ENCODE measurements at places on chromosomes 5 and 9.

DNA sequence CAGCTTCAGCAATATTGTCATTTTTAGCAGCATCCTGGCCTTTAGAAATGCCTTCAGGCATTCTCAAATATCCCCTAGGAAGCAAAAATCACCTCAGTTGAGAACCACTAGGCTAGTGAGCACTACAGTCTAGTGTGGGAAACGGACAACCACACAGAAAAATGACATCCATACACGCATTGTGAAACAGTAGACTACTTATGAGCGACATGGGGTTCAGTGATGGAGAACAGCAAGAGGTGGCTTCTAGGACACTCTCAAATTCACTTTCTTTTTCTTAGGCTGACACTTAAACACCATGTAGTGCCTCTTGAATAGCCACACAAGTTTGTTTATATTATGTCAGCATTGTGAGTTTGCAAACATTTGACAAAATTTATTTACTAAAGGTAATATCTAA lies 203.0 kb downstream of the KDM4C start:
- no peak for DNase-seq

GRCh38 chr5:39331861-39332381 lies 32.4 kb downstream of the C9 start:
- DNase-seq, result no peak

DNA sequence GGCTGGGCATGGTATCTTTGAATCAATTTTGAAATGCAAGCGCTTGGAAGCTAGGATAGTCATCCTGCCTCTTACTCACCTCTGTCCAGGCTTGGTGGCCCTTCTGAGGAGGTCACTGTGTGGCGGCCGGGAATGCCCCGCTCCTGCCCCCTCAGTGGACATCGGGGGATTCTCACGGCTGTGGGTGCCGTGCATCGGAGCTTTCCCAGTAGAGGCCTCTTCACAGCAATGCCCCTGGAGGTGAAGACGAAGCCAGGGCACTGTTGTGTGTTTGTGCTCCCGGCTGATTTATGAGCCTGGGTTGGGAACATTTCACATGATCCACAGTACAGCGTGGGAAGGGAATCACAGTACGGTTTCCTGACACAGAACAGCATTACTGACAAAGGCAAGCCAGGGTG lies 147.5 kb downstream of the NXNL2 start:
- DNase-seq, result no peak

DNA sequence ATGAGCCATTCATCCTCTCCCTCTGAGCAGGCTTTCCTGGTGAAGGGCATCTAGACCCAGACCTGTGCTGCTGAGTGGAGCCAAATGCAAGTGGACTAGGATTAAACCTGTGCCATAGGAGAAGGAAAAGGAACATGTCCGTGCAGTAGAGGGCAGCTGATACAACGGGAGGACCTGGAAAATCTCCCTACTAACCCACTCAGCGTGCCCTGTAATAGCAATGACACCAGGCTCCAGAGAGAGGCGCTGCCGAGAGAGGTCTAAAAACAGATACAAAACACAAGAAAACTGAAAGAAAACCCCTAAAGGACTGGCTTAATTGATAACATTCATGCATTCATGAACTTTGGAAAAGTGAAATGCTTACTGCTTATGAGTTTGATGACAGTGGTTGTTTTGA lies 60.8 kb downstream of the PFDN1 start:
- no peak for DNase-seq

- DNase-seq, result no peak
Observed at GRCh38 chr5:94066437-94067207, 325.2 kb upstream of the POU5F2 start.

- DNase-seq, result no peak
Observed at GRCh38 chr5:112064956-112065355, 308.0 kb upstream of the NREP start.

DNA sequence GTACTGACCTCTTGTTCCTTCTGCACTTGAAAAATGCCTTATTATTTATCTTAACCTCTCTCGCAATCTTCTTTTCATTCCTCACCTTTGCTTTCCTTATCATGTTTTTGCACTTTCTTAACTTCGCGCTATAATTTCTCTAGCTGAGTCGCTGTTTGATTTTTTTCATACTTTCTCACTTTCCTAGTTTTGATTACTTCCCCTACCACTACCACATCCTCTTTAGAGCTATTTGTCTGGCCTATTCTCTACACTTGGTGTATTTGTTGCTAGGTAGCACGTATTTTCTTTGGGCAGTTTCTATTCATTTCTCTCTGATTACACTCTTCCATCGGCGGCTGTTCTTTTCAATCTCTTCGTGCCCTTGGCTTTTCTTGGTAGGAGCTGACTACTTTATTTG lies 611.8 kb downstream of the BNC2 start:
- no peak for DNase-seq

GRCh38 chr5:125302577-125302976 lies 556.1 kb upstream of the ZNF608 start:
- DNase-seq, result no peak

DNA sequence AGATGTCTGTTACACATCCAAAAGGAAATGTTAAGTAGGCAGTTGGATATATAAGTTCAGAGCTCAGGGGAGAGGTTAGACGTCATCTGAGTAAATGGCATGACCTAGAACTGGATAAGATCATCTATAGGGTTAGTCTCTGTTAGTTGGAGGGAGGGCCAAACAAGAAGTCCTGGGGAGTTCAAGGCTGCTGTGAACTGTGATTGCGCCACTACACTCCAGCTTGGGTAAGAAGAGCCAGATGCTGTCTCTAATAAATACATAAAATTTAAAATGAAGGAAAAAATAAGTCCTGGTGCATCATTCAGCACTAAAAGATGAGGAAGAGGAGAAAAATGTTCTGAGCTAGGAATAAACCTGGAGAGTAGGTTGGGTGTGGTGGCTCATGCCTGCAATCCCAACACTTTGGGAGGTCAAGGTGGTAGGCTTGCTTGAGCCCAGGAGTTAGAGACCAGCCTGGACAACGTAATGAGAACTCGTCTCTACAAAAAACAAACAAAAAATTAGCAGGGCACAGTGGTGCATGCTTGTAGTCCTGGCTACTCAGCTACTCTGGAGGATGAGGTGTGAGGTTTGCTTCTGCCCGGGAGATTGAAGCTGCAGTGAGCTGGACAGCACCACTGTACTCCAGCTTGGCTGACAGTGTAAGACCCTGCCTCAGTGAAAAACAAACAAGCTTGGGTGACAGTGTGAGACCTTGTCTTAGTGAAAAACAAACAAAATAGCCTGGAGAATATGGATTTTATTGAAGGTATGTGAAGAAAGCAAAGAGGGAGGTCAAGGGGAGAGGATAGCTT lies 123.6 kb downstream of the ACTBL2 start:
- no peak for DNase-seq

GRCh38 chr9:5364294-5365024 lies 24.8 kb upstream of the RLN1 start:
- DNase-seq, result no peak

GRCh38 chr9:82284758-82285157 lies 296.2 kb downstream of the SPATA31D1 start:
- DNase-seq, result no peak

- no peak for DNase-seq
Observed at GRCh38 chr9:115946530-115946929, 207.1 kb upstream of the PAPPA start.

DNA sequence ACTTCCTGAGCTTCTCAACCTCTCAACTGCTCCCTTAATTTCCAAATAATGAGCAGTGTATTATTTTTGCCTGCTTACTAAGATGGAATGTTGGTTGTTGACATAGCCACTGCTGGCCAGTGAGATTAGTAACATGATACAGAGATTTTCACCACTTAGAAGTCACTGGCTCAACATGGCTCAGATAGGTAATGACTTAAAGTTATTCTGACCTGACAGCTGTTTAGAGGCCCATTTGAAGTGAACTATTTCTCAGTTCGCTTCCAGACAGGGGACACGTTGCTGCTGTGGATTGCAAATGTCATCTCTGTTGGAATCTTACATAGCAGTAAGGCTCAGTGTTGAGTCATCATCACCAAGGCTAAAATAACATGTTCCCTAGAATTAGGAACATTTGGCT lies 490.2 kb downstream of the TLE4 start:
- DNase-seq, result no peak

DNA sequence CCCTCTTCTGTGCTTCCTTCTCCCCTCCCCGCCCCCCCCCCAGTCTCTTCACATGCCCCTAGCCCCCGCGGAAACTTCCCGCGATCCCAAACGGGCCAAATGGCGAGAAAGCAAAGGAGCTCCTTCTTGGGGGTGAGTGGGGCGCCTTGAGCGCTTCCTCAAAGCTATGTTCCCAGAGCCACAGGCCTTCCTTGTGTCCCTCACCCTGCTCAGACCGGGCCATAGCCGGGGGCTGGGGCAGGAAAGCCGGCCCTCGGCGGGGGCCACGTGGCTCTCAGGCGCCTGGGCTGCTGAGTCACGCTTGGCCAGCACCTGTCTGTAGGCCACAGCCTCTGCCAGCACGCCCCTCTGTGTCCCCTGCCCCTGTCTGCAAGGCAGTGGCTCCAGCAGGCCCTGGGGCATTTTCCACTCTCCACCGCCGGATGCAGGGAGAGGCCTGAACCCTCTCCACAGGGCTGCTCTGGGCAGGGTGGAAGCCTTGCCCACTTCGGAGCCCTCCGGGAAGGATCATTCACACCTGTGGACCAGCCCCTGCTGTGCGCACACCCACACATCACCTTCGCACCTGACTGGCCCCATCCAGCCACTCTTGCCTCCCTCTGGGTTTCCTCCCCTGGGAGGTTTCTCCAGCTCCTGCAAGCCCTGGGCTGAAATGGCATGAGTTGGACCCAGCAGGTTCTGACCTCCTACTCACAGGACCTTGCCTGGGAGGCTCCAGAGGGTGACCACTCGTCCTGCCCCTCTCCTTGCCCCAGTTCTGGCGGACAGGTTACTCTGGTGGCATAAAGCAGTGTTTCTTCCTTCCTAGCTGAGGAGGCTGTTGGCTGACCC lies 1.2 kb upstream of the SQSTM1 start:
- DNase-seq, result peak; percentile 28

- no peak for DNase-seq
Observed at GRCh38 chr9:80218328-80218727, 646.6 kb downstream of the TLE4 start.

GRCh38 chr5:33850100-33850594 lies 41.6 kb downstream of the ADAMTS12 start:
- DNase-seq, result peak; percentile 24

DNA sequence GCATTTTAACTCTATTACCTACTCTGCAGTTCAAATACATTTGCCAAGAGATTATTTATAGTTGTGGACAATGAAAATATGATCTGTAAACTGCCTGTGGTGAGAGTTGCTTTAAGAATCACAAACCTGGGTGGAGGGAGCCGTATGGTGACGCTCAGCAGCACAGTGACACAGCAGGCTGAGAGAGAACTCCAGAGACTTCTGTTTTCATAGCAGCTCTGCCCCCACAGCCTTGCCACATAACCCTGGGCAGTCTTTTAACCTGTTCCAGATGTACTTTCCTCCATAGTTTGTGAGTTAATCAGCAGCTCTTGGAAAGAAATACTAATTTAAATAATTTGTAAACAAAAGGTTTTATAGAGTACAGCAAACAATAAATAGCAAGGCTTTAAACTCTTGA lies 450.5 kb downstream of the ELAVL2 start:
- DNase-seq, result no peak

- DNase-seq, result no peak
Observed at GRCh38 chr5:581266-581665, 30.9 kb upstream of the CEP72 start.

DNA sequence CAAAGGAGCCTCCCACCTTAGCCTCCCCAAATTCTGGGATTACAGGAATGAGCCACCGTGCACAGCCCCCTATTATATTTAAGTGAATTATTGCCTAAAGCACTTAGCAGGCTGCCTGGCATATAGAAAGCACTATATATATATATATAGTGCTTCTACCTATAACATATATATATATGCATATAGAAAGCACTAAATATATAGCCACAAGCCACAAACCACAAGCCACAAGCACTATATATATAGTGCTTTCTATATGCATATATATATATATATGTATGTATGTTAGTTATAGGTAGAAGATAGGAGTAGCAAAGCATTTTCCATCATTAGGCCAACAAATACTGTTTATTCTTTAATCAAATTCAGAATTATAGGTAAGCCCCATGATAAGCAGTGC lies 185.8 kb downstream of the CWC27 start:
- no peak for DNase-seq

GRCh38 chr9:123276551-123276950 lies 8.2 kb upstream of the STRBP start:
- no peak for DNase-seq

GRCh38 chr9:8424786-8425410 lies 625.3 kb upstream of the DMAC1 start:
- no peak for DNase-seq

DNA sequence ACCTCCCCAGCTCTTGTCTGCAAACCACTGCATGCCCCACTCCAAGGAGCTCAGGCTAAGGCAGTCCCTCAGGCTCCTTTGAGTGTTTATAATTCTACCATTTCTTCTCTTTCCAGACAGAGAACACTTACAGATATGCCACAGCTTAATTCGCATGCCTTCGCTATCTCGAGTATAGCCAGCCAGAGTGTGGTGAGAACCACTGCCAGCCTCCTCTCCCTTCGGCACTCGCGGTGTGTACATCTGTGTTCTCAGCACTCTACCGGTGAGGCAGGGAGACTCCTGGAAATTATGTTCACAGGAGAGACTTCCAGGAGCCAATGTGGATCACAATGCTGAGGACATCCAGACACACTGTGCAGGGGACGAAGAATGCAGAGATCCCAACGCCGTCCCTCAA lies 143.7 kb upstream of the IRX1 start:
- DNase-seq, result no peak

DNA sequence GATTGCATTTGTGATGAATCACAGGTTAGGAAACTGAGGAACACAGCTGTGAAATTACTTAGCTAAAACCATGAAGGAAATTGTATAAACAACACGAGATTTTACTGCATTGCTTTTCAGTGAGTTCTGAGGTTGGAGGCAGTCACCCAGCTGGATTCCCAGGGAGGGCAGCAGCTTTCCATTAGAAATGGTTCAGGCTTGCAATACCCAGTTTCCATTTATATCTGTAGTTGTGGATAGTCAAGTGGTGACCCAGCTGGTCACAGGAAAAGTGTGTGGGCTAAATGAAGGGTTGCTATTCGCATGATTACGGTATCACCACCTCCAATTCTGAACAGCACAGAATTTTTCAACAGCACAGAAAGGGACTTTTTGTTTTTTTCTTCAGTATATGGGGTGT lies 34.3 kb upstream of the SPATA31D4 start:
- no peak for DNase-seq

DNA sequence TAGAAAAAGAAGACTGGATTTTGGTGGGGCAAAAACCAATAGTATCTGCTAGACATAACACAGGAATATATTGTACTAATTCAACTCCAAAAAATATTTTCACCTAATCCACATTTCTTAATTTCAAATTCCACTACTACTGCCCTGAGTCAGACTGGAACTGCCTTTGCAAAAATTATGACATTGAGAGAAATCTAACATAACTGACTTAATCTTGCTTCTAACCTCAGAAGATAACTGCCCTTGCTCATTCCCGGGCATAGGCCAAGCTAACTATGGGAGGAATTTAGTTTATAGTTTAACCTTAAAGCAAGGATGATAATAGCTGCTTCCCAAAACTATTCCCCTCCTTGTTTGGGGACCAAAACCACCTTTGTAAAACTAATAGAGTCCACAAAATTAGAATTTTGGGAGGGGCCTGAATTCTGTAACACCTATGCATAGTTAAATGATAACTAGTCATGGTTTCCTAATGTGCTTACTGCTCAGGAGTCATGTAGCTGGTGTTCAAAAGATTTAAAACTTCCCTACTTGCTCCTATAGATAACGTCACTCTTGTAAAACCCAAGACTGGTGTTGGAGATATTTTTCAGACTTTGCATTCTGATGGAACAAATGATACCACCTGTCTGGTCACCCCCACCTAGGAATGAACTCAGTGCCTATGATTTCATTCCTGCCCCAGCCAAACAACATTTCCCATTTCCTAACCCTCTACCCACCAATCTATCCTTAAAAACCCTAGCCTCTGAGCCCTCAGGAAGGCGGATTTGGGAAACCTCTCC lies 14.1 kb upstream of the TXN start:
- no peak for DNase-seq
